Activated CD4-positive, alpha-beta T cell treated with anti-CD3 and anti-CD28 coated beads, Interleukin-2, Interleukin-4, amounts not matched to agents 100 ng/mL and 50 ng/mL, durations not matched to agents 16 hours and 8 hours (primary cell): ENCODE measurements at places on chromosomes 6 and 20.

DNA sequence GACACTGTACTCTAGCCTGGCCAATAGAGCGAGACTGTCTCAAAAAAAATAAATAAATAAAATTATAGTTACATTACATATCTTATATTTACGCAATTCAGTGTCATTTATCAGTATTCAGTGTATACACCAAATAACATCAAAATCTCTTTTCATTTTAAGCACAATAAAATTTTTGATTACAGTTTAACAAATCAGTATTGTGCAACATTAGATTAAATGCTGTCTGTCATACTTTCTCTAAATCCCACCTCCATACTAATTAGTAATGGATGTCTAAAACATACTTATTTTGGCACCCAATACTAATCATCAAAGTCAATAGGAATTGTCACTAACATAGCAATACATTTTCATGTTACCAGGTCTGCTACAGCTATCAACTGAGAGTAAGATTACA is 27.4 kb downstream of the IBTK start:
- no peak for DNase-seq

DNA sequence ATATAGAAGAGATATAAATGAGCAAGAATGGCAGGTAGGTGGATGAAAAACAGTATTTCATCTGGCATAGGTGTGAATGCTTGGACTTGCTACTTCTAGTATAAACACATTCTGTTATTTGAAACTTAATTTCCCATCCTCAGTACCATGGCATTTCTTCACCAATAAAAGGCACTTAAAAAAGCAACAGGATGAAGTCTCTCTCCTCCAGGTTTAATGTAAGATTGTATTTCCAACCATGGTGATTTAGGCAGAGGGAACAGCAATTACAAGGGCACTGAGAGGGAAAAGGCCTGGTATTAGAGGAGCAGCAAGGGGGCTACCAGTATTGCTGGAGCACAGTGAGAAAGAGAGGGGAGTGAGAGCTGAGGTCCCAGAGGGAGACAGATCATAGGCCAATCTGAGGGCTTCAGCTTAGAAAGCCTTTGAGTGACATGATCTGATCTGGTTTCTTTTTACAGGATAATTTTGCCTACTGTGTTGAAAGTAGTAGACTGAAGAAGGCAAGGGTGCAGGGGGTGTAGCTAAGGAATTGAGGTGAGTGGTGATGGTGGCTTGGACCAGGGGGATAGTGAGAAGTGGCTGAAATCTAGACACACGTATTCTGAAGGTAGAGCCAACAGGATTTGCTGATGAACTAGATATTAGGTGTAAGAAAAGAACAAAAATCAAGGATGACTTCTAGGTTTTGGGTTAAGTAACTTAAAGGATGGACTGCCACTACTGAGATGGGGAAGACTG is 67.8 kb upstream of the SMIM29 start:
- no peak for DNase-seq

DNA sequence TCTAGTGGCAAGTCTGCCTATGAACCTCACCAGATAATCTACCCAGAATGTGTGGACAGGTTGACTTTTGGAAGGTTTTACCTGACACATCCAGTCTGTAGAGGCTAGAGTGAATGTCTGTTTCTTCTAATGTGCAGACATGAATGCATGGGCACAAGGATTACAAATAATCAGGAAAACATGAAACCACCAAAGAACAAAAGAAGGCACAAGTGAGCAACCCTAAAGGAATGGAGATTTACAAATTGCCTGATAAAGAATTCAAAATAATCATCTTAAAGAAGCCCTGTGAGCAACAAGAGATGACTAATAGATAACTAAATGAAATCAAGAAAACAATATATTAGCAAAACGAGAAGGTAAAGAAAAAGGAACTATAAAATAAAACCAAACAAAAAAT is 876.1 kb upstream of the ADGRB3 start:
- DNase-seq = no peak

- DNase-seq = no peak
Observed at GRCh38 chr6:103983011-103983410, 876.7 kb downstream of the HACE1 start.

GRCh38 chr6:96246563-96246962 is 230.8 kb downstream of the FUT9 start:
- DNase-seq = no peak

DNA sequence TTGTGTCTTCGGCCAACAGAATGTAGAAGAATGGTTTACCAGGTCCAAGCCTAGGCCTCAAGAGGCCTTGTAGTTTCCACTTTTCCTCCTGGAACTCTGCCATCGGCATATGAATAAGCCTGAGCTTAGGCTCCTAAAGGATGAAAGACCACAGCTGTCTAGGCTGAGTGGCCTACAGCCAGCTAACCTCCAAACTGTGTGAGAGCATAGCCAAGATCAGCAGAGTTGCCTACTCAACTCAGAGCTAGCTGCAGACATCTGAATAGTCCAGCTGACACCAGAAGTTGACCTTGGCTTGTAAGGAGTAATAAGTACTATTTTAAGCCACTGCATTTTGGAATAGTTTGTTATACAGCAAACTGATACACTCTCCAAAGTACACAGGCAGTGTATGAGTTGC is 52.6 kb upstream of the SMIM29 start:
- DNase-seq = no peak

- no peak for DNase-seq
Observed at GRCh38 chr6:43995137-43995536, 132.1 kb downstream of the MRPL14 start.

- DNase-seq = no peak
Observed at GRCh38 chr6:94735270-94735669, 842.1 kb upstream of the MANEA start.

DNA sequence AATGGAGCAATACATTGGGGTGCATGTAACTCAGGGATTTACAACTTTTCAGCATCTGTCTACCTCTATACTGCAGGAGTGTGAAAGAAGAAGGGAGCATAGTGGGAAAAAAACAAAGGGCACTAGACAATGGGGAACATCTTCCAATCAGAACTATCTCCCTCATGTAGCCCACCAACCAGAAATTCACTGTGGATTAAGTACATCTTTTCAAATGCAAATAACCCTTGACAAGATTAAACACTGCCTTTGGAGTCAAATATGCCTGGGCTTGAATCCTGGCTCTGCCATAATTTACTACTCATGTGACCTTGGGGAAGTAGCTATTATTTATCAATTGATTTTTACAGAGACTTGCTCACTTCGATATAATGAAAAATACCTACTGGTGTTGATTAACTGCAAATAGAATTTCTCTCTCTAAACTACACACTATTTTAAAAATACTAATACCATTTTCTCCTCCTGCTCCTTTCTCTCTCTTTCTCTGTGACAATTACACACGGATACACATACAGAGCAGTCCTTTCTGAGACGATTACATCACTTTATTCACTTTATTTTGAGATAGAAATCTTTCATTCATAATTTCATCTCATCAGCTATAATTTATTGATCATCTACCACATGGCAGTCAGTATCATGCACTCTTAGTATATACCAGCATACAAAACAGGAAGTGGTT is 783.7 kb downstream of the FRK start:
- DNase-seq = no peak

- peak; percentile 77 for DNase-seq
Observed at GRCh38 chr6:89999154-89999553, 104.9 kb downstream of the GJA10 start.

- no peak for DNase-seq
Observed at GRCh38 chr20:19765913-19766312, 7.9 kb downstream of the RIN2 start.

DNA sequence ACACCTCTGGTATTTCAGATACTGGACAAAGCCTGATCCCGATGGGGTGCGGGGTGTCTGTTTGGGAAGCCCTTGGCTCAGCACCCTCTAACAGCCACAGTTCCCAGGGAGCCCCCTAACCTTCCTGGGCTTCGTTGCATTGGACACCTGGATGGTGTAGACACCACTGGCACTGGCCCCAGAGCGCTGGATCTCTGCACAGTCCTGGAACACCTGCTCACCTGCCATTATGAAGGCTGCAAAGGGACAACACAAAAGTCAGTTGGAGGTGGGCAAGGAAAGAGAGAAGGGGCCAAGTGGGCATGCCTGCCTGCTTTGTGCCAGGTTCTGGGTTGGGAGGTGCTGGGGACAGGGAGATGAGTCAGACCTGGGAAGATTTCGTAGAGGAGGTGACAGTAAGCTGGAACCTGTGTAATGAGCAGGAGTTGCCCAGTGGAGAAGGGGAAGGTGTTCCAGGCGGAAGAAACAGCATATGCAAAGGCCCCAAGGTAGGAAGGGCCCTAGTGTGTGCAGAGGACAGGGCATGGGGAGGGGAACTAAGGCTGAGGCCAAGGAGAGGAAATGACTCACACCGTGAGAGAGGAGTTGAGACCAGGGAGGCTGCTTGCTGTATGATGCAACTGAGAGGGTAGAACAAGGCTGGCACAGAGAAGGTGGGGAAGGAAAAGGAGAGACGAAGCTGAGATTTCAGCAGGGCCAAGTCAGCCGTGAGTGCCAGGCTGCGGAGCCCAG is 34.9 kb downstream of the ANGPT4 start:
- DNase-seq = peak; percentile 79

- DNase-seq = peak; percentile 45
Observed at GRCh38 chr6:82182756-82183155, 64.8 kb downstream of the IBTK start.
